Amniotic stem cell (primary cell): ENCODE measurements at places on chromosomes 3 and 15.

GRCh38 chr3:129460572-129460971, 20.5 kb downstream of the IFT122 start:
- DNase-seq, result no peak

- DNase-seq, result no peak
Measured at GRCh38 chr15:63556246-63556645, 40.9 kb upstream of the FBXL22 start.

- no peak for DNase-seq
Measured at GRCh38 chr15:61996056-61996635, 64.1 kb downstream of the VPS13C start.

- DNase-seq, result no peak
Measured at GRCh38 chr15:26660241-26660640, 112.6 kb downstream of the GABRB3 start.

DNA sequence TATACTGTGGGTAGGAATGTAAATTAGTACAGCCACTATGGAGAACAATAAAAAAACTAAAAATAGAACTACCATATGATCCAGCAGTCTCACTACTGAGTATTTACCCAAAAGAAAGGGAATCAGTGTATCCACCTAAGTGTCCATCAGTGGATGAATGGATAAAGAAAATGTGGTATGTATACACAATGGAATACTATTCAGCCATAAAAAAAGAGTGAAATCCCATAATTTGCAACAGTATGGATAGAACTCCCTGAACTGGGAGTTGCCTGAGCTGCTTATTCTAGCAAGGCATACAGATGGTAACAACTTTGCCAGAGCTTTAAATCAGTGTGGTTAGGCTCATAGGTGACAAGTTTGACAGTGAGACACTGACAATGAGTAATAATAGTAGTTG, 16.1 kb upstream of the APH1B start:
- no peak for DNase-seq

- DNase-seq, result no peak
Measured at GRCh38 chr15:92092289-92093105, 239.0 kb downstream of the SLCO3A1 start.

GRCh38 chr3:76310667-76311066, 525.3 kb upstream of the ZNF717 start:
- no peak for DNase-seq

DNA sequence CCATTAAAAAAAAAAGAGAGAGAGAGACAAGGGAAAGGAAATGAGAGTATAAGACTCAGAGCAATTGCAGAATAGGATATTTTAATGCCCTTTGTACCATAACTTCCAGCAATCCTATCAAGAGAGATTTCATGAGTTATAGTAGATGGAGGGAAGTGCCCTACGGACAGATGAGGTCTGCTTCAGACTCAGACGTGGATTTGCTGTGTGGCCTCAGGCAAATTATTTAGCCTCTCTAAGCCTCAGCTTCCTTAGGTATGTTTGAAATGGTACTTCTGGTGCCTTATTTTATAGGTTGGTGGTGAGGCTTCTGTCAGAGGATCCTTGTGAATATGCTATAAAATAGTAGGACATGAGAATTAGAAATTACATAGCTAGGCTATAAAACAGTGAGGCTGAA, 448.2 kb downstream of the EDEM1 start:
- DNase-seq, result no peak

GRCh38 chr3:154921351-154921750, 158.8 kb upstream of the MME start:
- DNase-seq, result no peak

DNA sequence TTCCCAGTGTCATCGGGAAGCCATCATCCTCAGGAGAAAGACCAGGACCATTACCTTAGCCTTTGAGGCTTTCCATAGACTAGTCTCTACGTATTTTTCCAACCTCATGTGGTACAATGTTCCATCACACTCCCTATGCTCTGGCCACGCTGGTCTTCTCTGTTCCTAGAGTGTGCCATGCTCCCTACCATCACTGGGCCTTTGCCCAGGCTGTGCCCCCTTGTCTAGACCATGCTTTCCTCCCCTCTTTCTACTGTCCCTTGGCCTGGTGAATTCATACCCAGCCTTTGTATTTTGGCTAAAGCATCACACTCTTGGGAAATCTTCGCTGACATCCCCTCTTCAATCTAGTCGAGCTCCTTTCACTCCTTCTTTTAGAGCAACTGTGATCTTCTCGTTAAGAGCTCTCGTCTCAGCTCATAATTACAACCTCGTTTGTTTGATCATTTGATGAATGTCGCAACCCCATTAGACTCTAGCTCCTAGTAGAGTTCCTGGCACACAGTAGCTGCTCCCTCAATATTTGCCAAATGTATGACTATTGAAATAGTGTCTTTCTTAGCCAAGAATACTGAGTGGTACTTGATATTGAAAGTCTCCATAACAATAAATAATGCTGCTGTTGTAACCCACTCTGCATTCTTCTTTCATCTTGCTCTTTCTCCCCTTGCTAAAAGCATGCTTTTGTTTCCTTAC, 100.2 kb upstream of the FAM3D start:
- DNase-seq, result no peak

GRCh38 chr3:16849229-16849628, 35.5 kb upstream of the PLCL2 start:
- DNase-seq, result no peak

DNA sequence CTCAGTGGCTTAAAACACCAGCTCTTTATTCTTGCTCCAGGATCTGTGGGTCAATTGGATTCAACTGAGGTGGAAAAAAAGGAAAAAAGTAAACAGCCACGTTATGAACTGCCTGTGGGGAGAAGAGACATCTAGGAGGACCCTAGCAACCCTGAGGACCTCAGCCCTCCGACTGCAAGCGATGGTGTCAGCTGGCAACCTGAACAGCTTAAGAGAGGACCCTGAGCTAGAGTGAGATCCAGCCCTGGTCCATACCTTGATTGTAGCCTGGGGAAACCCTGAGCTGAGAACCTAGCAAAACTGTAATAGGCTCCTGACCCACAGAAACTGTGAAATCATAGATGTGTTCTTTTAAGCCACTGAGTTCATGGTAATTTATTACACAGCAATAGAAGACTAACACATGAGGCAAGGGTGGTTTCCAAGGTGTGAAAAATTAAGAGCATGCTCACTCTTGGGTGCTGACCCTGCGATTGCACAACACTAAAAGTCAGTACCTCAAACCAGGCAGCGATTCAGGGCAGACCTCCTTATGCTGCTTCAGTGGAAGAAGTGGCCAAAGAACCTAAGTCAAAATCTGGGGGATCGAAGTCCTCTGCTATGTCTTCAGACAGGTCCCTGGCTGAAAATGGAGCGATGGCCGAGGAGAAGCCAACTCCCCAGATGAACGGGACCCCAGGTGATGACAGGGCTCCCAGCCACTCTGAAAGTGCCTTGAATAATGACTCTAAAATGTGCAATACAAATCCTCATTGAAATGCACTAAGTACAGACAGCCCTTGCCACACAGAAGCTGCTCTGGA, 57.7 kb downstream of the GASK1A start:
- DNase-seq, result no peak

DNA sequence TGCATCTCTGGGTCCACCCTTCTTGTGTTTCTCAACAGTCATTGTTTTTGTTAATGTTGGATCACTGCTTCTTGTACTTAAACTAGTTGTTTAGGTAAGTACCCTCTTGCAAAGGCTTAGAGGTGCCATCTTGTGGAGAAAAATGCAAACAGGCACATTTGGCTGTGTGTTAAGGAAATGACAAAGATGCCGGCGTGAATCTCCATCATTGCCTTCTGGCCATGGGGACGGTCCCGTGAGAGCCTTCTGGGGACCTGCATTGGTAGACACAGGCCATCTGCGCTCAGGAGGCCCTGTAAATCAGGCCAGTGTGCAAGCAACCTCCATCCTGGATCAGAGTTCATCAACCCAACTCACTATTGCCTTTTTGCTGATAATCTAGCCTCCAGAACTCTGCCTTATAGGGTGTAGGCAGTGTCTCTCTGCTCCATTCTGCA, 158.6 kb upstream of the NR2E3 start:
- peak; percentile 52 for DNase-seq

DNA sequence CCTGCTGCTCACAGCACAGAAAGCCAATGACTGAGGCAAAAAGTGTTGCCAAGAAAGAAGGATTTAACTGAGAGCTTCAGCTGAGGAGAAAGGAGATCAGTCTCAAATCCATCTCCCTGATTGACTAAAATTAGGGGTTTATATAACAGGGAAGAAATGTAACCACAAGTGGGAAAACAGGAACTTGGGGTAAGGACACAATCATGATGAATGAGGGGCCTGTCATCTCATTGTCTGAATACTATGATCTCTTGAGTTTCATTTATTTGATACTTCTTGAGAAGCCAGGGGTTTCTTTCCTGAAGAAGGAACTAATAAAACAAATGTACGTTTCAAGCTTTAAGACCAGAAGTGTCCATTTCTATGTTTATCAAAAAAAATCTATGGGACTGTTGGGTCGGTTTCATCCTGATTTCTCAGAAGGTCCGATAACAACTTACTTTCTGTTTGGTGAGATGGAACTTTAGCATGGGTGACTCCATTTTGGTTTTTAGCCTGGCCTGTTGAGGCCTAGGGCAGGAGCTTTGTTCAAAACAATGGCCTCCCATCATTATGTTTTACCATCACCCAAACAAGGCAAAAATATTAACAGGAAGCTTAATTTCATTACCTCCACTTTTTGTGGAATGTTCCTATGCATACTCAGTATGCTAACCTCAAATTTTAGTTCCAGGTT, 76.6 kb upstream of the PIAS1 start:
- DNase-seq, result no peak

DNA sequence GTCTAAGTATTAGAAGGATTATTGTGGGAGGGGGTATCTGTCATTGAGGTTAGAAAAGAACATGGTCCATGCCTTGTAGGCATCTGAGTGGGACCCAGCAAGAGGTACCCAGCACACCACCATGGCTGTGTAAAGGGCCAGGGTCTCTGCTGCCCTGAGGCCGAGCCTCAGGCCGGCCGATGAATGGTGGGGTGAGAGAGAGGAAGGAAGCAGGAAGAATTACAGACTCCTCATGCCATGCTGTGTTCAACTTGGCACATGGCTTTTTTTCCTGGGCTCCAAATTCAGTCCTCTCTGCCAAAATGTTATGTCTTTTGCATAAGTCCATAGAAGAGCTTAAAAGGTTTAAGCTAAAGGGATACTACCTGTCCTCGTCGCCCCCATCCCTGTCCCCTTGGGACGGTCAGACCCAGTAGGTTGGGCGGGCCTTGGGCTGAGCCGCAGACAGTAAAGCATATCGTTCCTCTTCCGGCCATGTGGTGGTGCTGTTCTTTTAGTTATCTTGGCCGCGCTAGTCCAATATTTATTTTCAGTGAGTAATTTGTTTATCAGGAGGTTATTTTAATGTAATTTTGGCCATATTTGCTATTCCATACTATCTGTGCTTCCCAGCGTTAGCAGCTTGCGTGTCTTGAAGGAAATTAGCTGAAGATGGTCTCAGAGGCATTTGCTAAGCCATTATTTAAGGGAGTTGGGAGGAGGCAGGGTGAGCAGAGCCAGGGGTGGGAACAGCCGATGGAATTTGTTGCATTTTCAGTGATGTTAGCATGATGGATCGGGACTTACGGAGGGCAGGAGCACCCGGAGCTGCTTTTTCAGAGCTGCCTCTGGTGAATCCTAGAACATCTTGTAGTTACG, 152.4 kb downstream of the AGBL1 start:
- no peak for DNase-seq

DNA sequence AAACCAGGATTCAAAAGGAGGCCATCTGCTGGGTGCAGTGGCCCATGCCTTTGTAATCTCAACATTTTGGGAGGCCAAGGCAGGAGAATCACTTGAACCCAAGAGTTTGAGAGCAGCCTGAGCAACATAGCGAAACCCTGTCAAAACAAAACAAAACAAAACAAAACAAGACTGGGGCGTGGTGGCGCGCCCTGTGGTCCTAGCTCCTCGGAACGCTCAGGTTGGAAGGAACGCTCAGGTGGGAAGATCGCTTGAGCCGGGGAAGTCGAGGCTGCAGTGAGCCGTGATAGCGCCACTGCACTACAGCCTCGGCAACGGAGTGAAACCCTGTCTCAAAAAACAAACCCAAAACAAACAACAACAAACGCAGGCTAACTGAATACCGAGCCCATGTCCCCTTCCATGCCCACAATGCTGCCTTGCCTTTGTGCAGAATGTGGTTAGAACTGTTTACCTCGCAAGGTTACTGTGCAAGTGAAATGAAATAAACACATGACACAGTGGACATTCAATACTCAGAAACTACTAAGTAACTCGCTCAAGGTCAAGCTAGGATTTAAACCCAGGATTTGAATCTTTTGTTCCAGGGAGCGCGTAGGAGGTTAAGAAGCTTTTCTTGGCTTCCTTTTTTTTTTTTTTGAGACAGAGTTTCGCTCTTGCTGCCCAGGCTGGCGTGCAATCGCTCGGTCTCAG, 766 bp upstream of the EMC4 start:
- no peak for DNase-seq

GRCh38 chr15:48781017-48781416, 29.9 kb downstream of the CEP152 start:
- DNase-seq, result no peak

DNA sequence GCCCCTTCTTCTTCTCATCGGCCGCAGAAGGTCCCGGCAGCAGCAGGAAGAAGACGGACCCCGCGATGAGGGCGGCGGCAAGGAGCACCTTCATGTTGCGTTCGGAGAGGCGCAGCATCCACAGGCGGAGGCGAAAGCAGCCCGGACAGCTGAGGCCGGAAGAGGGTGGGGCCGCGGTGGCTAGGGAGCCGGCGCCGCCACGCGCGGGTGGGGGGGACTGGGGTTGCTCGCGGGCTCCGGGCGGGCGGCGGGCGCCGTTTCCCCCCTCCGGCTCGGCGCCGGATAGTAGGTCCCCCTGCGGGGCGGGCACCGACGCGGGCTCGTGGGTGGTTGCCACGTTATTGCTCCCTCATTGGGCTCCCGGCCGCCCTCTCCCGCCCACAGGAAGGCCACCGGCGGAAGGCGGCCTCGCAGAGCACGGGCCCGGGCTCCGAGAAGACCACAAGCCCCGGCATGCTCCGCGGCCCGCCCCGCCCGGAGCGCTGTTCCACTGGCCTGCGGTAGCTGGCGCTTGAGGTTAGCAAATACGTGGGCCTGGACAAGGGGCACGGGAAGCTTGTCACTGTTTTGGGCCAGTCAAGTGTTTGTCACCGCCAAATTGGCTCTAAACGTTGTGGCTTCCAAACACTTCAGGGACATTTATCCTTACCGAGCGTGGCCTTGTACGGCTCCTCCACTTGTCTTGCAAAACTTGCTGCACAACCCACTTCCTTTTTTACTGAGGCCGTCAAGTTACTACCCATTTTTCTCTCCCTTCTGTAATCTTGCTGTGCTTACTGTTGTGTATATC, at the start of gene PPIB:
TSS of gene PPIB (minus strand) at position 154 of the 790 bp plus-strand sequence. CDS start at position 118, 36 bp downstream.
- peak; percentile 94 for DNase-seq

- no peak for DNase-seq
Measured at GRCh38 chr15:41990243-41990605, 17.9 kb upstream of the EHD4 start.

DNA sequence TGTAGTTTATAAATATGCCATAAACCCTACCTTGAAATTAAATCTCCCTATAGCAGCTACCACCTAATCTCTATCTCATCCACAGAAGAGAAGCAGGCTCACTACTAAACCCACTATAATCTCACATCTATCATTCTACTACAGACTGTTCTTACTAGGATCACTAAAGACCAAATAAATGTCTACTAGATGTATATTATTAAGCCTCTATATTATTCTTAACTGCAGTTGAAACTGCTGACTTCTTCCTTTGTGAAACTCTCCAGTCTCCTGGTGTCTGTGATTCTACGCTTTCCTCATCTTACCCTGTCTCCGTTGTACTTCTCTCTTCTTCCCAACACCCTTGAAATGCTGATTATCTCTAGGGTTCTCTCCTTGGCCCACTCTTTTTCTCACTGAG, 1154.0 kb downstream of the IGSF11 start:
- DNase-seq, result no peak
